ENCODE measurements at places on chromosomes 12 and 14. TPM values are rescaled to one million over a fixed set of nuclear protein-coding genes. Genes with fewer than 3 reads are reported as not detected.

Gene EML5
- 2.7 TPM for total RNA-seq

Gene SLC5A8
- not detected for total RNA-seq

- DNase-seq, result peak; percentile 3
Observed at GRCh38 chr12:81468206-81468605, 290.9 kb downstream of the PPFIA2 start.

GRCh38 chr12:119229205-119229604 is 50.5 kb downstream of the HSPB8 start:
- DNase-seq, result no peak

DNA sequence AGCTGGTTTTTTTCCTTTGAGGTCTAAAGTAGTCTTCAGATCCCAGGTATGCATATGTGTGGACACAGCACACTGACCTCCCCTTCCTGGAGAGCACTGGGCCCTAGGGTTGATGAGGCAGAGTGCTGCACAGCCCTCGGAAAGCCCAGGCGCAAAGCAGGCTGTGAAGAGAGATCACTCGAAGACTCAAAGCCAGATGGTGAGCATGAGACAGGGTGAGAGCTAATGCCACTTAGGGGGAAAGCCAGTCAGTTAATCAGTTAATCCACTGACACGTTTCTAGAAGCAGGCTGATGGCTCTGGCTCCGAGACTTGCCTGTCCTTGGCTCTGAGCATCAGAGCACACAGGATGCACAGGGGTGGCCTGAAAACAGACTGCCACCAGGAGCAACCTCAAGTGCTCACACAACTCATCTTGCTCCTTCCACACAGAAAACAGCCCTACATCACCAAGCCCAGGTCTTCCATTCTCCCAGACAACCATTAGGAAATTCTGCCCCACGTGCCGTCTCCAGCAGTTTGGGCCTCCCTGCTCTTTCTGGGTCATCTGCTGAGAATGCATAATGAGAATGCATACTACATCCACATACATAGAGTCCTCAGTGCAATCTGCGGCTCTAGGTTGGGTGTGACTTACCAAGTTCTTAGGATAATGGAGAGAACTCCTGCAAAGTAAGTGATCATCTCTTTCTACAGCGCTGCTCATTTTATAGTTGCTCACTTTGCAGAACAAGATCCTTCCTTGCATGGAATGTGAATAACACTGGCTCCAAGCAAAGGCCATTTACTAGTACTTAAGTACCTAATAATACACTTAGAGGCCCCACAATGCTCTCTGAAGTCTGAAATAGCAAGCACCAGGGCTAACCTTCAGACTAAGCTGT is 12.0 kb downstream of the AQP6 start:
- no peak for DNase-seq

- DNase-seq, result no peak
Observed at GRCh38 chr12:33247625-33248024, 192.0 kb downstream of the SYT10 start.

Measured in mammary epithelial cell (primary cell).